SHP77 (cell line): ENCODE measurements at places on chromosomes 7 and 10.

DNA sequence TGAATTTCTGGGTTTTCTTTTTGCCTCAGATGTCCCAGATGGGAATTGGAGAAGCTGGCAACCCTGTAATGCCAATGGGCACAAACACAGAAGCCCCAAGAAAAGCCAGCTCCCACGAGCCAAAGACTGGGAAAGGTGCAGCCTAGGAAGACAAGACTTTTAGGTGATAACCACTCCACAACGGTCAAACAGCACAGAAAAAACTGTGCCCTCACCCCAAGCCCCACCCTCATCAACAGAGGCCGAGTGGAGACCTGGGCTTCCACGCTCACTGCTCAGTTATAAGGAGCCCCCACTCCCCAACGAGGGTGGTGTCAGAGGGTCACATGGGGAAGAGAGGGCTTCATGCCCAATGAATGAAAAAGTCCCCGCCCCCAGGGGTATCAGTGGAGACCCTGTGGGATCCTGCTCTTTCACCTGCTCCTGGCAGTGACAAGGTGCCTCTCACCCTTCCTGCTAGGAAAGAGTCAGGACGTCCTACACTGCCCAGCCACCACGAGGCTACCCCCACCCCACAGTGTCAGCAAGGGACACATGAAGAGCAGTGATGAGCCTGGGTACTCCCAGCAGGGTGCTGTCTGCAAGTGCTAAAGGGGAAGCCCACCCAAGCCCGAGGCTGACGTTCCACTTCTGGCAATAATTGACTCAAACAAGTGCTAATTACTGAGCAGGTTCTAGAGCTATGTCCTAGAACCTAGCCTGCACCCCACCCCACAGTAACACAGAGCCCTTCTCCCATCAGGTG lies 8.3 kb downstream of the TMEM273 start:
- no peak for DNase-seq

GRCh38 chr10:126240483-126240882 lies 147.8 kb downstream of the ADAM12 start:
- DNase-seq: peak; percentile 61

GRCh38 chr10:21396889-21397288 lies 128.6 kb downstream of the SKIDA1 start:
- DNase-seq: no peak

GRCh38 chr10:89302625-89303024 lies 779 bp downstream of the IFIT2 start:
- DNase-seq: no peak

DNA sequence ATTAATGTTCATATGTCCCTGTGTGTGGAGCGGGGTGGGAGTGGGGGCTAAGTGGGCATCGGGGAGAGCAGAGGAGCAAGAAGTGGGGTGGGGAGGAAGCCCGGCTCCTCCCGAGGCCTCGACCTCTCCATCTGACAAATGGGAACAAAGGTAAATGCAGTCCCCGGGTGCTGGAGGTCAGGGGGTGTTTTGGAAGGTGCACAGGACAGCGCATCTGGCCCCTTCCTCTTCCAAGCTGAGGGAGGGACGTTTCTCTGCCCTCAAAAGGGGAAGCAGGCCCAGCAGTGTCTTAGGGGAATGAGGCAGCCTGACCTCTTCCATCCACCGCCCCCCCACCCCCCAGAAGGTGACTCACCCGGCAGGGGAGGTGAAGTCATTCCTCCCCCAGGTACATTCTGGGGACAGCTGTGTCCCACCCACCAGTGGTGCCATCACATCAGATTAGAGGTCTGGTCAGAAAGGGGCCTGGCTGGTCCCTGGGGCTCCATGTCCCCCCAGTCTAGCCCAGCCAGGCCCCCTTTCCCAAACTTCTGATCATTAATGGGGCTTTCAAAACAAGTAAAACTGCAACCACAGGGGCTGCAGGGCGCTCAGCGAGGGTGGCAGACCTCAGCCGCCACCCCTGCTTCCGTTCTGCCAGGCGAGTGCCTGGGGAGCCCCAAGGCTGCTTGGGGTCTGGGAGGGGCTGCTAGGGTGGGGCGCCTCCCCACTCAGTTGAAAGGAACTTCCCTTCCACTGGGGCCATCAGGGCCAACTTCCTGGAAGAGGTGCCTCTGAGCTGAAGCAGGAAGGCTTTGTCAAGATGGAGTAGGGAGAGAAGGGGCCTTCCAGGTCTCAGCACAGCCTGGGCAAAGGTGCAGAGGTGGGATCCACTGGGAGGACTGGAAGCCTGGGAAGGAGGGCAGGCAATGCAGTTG lies 10.8 kb downstream of the LFNG start:
- DNase-seq: peak; percentile 34

- peak; percentile 25 for DNase-seq
These were observed 231.3 kb upstream of the NPY start for GRCh38 chr7:24052572-24053260.

- no peak for DNase-seq
These were observed 378.2 kb downstream of the PTPRN2 start for GRCh38 chr7:158209435-158209834.

GRCh38 chr10:62583876-62584615 lies 209.9 kb downstream of the ZNF365 start:
- no peak for DNase-seq

DNA sequence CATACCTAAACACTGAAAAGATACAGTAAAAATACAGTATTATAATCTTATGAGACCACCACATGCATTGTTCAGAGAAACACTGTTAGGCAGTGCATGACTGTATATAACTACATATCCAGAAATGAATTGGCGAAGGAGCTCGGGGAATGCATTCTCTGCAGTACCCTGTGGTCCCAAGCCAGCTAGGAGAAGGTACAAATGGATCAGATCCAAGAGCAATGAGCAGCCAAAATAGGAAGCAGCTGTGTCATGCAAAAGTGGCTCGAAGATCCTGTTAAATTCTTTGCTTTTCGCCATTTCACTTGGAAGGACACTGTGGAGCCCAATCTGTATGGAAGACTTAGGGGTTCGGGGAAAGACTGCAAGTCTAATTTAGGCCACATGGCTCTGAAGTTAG lies 334.8 kb downstream of the TNS3 start:
- no peak for DNase-seq

DNA sequence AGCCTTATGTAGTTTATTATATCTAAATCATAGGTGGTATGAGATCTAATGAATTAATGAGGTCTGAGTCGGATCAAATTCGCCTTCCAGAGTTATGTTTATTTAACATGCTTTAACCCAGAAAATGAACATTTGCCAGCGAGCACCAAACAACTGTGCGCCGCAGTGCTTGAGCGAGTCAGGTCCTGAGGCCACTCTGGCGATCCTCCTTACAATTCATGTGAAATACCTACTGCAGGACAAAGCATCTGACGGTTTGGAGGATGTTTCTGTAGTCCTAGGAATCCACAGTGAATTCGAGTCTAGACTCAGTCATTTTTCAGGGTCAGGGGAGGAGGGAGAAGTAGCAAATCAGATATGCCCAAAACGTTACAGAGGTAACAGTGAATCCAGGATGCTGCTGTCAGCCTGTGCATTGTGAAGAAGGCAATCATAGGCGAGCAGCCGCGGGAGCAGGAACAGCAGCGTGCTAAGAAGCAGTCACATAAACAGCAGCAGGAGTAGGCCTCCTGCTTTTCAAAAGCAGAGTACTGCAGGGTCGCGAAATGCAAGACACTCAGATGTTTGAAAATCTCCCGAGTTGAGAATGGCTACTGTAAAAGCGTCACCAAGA lies 120.2 kb downstream of the CACNB2 start:
- no peak for DNase-seq

- no peak for DNase-seq
These were observed 3.6 kb downstream of the YWHAG start for GRCh38 chr7:76354981-76355730.

- DNase-seq: no peak
These were observed 109.1 kb downstream of the MTERF1 start for GRCh38 chr7:91771394-91771793.

DNA sequence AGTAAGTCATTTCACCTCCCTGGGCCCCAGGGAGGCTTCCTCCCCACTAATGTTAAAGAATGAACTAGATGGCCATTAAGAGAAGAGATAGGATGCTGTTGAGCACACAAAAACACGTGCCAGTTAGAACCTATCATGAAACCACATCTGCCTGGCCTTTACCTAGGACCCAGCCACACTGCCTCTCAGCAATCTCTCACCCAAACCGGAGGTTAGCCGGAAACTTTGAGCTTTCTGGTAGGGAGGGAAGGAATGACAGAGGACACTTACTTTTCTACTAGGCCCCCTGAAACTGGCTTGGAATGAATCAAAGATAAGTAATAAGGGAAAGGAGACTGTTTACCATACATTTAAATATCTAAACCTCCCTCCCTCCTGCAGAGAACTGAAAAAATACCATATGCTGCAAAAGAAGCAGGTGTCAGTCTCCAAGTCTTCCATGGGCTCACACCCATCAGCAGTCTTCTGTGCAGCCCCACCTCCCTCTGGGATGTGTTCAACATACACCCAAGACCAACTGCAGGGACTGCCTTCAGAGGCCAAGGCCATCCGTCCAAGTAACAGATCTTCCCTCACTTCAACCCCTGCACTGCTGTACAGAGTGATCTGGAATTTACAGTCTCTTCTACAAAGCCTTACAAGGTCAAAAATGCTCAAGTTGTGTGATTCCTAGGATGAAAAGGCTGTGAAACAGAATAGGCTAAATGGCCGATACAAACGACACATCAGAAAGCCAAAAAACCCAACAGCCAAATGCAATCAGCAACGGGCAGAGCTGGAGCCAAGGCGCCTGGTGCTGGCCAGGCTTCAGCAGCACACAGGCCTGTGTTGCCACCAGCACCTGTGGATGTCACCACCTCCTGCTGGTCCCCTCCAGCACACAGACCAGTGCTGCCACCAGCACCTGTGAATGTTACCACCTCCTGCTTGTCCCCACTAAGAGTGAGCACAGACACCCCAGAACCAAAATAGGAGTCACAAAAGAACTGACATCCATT lies 42.4 kb downstream of the SORBS1 start:
- DNase-seq: no peak

DNA sequence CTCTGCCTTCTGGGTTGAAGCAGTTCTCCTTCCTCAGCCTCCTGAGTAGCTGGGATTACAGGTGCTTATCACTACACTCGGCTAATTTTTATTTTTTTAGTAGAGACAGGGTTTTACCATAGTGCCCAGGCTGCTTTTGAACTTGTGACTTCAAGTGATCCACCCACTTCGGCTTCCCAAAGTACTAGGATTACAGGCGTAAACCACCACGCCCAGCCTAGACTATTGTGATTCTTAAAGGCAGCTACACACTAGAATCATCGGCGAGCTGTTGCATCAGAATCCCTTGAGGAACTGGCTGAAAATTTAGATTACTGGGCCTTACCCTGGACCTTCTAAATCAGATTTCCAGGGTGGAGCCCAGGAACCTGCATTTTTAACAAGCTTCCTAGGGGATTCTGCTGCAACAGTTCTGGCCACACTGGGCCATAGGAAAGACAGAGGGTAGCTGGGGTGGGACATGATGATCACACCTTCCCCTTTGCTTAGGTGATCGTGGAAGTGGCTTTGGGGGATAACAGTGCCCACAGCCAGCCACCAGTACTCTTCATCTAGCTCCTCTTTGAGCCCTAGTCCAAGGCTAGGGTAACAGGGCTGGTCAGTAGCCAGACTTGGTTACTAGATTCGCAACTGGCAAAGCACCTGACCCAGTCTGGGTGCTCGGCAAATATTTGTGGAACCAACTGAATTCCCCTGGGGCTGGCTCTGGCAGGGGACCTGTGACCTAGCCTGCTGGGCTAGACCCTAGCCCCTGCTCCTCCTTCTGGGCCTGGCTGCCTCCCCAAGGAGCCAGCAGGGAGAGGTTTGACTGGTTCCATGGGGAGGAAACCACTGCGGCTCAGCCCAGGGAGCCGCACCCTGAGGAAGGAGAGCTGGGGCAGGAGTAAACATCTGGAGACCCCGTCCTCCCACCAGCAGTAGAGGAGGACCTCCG lies 67.1 kb upstream of the DUSP5 start:
- DNase-seq: no peak

- no peak for DNase-seq
These were observed 107.9 kb downstream of the KAT6B start for GRCh38 chr10:74934100-74934812.

DNA sequence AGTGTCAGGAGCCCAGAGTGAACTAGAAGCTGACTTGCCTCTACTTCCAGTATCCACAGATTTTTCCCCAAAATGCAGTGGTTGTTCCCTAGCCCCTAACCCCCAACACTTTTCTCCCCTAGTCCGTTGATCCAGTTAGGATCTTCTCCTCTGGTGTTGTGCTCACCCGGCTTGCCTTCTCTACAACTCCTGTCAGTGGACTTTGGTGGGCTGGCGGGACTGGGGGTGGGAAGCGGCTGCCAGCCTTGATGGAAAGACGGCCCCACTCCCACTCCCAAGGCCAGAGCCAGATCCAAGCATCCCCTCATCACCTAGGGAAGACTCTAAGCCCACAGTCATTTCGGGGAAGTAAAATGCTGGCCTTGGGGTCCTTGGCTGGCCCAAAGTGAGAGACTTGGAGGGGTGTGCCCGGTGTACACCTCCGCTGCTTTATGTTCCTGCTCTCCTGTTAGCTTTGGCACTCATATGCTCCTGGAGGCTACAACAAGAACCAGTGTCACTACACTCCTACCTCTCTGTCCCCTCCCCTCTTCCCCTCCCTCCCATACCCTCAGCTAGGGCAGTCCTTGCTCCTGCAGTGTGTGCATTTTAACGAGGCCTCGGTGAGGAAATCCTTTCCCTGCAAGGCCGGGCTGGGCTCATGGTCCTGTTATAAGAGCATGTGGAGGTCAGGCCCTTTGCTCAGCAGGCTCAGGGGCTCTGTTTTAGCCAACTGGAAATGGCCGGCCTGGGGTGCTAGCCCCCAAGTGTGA lies 930 bp upstream of the HOXA10 start:
- DNase-seq: no peak

- DNase-seq: no peak
These were observed 343.8 kb downstream of the KCNMA1 start for GRCh38 chr10:77293773-77294172.

DNA sequence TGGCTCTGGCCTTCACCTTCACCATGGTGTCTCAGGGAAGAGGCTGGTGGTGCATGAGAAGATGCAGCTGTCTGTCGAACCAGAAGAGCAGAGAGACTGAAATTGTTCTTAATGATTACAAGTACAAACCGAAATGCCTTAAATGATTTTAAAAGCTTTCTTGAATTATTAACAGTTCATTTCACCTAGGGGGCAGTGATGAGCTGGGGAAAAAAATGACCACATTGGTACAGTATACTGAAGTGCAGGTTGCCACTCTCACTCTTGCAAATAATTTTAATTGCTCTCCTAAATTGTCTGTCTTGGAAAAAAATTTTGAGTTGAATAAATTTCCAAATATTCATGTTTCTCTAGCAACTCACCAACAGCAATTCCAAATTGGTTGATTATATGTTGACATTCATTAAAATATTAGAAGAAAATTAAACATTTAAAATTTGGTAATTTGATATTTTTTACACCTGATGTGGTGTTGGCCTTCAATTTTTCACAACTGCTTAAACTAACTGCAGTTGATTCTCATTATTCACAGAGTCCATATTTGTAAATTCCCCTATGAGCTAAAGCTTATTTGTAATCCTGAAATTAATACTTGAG lies 692.6 kb downstream of the ZWINT start:
- peak; percentile 2 for DNase-seq
